ENCODE measurements at places on chromosomes 5 and 9.

DNA sequence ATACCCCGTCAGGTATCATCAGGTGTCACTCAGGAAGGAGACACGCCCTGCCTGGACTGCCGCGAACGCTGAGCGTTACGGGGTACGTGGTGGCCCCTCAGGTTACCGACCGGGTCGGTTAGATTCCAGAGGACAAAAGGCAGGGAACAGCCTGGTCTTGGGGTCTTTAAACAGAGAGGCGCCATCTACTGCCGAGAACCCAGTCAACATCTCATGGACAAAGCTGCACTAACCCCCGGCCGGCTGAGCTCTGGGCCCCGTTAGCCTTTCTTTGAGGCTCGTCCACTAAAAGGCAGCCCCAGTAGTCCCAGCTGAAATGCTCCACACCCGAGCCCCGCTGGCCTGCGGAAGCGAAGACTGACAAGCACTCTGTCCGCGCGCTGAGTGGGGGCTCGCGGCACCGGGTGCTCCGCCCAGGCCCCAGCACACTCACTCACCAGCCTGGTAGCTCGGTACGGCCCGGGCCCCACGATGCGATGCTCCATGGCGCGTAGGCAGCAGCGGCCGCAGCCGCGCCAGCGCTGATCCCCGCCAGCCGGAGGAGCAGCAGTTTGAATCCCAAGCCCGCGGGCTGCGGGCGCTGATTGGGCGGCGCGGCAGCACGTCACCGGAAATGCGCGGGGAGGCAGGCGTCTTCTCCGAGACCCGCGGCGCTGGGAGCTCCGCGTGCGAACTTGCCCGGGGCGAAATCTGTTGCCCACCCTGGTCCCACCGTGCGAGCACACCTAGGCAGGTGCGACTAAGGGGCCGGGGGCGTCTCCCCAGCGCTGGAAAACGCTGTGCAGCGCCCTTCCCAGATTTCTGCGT is at the start of gene DEPDC1B:
Gene DEPDC1B, minus strand, starts transcription at position 558 of the 807 bp plus-strand sequence. Its CDS starts 73 bp downstream, at position 485.
- peak; percentile 88 for DNase-seq

DNA sequence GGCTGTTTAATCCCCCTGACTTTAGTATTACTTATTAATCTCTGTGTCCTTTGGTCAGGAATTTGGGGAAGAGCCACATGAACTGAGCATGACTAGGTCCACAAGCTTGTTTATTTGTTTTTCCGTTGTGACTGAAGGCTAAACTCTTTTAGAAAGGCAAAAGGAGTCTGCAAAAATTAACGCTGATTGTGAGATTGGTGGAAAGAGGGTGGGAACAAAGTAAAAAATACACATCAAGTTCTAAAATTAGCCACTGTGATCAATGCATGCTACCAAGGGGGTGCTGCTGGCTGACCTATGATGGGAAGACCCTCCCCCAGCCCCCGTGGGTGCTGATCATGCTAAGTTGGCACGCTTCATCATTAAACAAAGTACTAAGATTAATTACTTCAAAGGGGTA is 356.8 kb downstream of the ADGRV1 start:
- DNase-seq, result no peak

- no peak for DNase-seq
These were observed at the start of gene CRHBP for GRCh38 chr5:76952795-76953536. TSS of gene CRHBP (plus strand) at chr5:76953045. CDS start at chr5:76953135, 90 bp downstream.

- DNase-seq, result no peak
These were observed 9.7 kb upstream of the JADE2 start for GRCh38 chr5:134515801-134516200.

- peak; percentile 65 for DNase-seq
These were observed 44.3 kb downstream of the GARNL3 start for GRCh38 chr9:127308652-127309434.

DNA sequence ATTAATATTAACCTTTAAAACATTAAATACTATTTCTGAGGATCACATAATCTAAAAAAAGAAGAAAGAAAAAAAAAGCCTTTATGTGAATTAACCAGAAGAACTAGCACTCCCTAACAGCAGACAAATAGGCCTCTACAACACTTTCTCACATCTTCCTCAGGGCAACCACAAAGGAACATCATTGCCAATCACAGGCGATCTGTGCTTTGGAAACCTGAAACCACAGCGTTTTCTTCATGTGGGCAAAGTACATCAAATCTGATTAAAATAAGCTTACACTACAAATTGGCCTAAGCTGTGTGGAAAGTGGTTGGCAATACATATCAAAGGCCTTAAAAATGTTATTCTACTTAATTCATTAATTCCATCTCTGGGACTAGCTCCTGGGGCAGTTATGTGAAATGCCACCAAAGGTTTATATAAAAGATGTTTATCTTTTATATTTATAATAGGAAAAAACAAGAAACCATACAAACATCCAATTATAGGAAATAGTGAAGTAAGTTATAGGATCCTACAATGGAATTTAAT is 184.8 kb upstream of the TBCA start:
- DNase-seq, result no peak

GRCh38 chr5:32144378-32145207 is 29.5 kb downstream of the GOLPH3 start:
- DNase-seq, result no peak

DNA sequence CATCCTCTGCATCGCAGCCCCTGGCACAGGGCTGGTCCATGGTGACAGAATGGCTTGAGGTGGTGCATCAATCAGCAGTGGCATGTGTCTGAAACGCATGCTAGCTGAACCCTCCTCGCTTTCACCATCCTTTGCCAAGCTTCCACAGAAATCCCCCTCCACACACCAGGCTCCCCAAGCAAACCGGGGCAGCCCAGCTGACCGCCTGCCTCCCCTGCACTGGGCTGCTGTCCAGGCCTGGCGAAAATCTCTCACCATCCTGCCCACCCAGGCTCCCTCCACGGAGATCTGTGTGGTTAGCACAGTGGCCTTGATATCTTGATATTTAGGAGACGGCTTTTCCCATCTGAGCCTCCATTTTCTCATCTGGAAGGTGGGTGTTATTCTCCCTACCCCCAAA is 905 bp upstream of the HRH2 start:
- DNase-seq, result no peak

DNA sequence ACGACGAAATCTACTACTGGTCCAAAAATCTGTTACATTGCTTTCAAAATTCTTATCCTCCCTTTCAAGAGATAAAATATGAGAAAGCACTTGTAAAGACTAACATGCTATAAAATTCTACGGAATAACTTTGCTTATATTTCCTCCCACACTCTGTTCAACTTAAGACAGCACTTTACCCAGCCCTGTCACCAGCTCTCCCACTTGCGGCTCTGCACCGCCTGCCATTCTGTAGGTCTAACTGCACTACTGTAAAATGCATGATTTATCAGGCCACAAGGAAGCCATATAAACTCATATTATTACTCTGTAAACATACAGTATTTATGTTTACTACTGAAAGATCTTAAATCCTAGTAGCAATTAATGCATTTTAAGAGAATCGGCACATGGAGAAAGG is 11.4 kb downstream of the CTNND2 start:
- DNase-seq, result no peak

DNA sequence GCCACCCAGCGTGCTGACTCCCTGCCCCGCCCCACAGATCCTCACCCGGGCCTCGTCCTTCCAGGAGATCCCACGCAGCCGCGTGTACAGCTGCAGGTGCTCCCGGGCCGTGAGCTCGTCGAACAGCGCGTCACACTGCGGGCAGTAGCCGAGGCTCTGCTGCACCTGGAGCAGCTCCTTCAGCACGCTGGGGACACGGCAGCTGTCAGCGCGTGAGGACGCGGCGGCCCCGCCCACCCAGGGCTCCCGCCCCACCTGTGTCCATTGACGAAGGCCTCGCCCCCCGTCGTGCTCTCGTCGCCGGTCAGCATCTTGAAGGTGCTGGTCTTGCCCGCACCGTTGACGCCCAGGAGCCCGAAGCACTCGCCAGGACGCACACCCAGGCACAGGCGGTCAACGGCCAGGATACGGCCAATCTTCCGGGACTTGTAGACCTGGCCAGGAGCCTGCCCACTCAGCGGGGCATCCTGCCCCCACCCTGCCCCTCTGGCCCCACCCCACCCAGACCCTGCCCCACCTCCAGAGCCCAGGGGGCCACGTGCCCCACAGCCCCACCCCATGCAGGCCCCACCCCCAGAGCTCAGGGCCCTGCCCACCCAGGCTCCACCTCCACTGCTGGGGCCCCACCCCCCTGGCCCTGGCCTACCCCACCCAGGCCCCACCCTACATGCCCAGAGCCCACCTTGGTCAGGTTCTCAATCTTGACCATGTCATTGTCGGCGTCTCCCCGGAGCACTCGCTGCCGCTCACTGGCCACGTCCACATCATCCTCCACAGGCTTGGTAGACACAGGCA is 13.8 kb upstream of the CLIC3 start:
- DNase-seq, result no peak

DNA sequence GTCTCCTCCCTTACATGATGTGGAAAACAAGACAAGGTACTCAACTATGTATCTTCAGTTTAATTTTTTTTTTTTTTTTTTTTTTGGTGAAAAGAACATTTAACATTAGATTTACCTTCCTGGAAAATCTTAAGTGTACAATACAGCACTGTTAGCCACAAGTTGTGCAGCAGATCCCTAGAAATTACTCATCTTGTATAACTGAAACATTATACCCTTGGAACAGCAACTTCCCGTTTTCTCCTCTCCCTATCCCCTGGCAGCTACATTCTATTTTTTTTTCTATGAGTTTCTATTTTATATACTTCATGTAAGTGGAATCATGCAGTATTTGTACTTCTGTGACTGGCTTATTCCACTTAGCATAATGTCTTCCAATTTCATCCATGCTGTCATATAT is 421.9 kb upstream of the FTMT start:
- DNase-seq, result no peak

DNA sequence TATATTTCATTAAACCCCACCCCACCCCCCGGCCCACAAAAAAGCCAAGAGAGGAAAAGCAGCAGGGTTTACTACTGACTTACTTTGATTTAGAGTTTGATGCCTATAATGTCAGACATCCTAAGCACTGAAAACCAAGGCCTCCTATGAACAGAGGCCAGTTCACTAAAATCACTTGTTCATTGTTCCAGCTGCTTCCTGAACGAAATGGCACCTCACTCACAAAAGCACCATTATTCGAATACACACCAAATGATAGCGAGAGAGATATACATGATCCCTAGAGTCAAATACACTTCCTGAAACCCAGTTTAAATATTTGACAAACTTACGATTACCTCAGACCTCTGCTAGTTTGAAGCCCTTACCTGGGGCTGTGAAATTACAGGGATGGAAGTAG is 66.6 kb downstream of the LPAR1 start:
- DNase-seq, result no peak

DNA sequence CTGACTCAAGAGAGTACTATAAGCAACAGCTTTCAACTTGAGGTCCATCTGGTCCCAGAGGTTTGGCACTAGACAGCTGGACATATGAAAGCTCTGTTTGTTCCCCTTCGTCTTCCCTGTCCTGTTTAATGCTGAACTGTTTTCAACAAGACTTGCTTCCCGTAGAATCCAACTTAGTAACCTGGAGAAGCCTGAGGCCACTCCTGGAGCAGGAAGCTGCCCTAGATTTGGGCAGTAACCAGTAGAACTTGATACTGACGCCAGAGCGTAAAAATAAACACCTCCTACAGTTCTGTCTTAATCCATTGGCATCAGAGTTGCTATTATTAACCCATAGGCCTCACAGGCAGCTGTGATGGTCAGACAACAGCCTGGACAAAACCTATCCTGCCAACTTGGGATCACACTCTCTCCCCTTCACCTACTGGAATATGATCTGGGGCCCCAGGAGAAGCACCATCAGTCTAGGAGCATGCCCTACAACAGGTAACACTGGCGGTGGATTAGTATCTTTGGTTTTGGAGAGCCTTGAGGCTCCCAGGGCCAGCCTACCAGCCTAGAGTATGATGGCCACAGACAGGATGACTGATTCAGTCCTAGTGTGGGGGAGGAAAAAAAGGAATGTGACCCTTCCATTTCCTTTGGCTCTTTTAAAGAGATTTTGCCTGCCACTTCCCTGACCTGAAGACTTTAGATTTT is 29.2 kb downstream of the RUSC2 start:
- peak; percentile 78 for DNase-seq

DNA sequence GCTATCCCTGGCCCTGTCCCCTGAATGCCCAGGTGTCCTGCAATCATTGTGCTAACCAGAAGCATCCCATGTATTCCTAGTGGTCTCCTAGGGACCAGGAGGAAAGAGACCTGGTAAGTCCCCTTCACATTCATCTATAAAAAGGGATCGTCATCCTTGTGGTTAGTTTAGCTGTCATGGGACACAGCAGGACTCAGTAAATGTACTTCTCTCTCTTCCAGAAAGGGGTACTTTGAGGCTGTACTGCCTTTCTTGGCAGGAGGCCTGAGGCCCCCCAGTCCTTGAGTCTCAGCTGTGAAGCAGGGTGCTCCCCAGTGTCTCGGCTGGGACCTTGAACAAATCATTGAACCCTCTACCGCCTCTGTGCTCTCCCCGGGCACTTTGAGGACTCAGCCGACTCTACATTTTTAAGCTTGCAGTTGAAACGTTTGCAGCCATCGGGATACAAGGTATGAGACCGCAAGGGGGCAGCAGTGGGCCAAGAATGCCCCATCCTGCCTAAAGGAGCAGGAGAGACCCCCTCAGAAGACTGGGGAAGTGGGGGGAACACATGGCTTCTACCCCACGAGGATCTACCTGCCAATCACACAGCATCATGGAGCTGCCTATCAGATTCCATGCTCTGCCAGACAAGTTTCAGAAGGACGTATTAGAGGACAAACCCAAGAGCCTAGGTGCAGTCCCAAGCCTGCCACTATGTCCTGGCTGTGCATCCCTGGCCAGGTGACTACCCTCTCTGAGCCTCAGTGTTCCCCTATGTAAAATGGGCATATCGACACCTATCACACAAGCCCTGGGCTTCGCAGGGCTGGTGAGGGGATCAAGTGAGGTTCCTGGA is 2.4 kb upstream of the PHYKPL start:
- peak; percentile 69 for DNase-seq

DNA sequence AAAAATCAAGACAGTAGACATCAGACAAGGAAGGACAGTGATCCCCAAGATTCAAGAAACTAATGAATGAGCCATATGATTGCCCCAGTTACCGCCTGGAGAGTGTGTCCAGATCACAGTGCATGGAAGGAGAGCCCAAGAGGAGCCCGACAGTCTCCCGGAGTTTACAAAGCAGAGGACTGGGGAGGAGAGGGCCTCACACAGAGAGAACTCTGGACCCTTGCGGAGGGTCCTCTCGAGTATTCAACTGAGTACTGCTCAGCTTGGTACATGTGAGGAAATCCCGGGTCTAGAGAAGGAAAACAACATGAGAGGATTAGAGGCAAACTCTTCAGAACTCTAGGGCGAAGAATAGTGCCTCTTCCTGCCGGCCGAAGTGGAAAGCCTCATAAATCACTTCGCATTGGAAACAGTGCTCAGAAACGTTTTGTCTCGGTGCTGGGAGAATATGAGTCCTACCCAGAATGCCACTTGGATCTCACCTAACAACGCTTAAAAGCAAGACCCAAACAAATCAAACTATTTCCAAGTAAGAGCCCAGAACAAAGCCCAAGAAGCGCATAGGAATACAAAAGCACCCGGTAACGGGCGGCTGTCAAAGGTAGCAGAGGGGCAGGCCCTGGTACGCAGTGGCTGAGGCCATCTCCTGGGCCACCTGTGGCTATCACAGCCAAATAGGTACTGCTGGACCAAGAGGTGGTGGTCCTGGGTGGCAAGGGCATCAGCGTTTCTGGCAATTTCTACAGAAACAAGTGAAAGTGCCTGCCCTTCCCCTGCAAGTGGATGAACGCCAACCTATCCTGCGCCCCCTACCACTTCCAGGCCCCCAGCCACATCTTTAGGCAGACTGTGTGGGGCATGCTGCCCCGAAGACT is 36.0 kb downstream of the FAM78A start:
- DNase-seq, result no peak

Measured in cardiac fibroblast (primary cell).